CD4-positive, alpha-beta T cell treated with Interleukin-4 for 1 hour (primary cell): ENCODE measurements at places on chromosomes 2 and 18.

DNA sequence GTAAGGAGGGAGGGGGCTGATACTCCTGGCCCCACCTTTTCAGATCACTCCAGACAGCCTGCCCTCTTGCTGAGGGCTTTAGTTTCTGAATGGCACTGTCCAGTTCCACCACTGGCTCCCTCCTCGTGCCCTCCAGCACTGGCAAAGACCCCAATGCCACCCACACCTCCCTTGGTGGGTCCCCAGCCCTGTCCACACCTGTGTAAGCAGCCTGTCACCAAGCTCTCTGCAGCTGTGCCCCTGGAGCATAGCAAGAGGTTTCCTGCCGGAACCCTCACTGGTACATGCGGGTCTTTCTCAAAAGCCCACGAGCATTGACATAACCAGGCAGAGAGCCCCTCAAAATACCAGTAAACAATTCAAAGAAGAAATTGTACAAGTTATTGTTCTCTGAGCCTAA is 17.6 kb upstream of the KIF1A start:
- DNase-seq, result no peak

GRCh38 chr2:157364257-157364974 is 38.8 kb upstream of the ERMN start:
- DNase-seq, result no peak

GRCh38 chr18:79382681-79383387 is 12.9 kb upstream of the NFATC1 start:
- no peak for DNase-seq

DNA sequence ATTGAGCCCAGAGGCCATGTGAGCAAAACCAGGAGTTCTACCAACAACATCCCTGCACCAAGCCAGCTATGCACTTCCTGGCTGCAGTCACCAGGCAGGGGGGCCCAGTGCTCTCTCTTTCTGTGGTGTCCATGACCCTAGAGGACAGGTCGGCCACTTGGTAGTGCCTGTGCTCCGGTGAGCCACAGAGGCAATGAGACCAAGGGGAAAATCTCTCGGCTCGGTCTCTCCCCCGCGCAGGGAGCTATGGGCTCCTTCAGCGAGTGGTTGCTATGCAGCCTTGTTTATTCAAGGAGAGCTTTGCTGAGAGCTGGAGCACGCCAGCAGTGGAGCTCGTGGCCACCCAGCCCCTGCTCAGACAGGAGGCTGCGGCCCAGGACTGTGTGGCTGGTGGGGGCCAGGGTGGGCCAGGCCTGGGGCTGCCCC is at the start of gene TOGARAM2:
TSS of gene TOGARAM2 (plus strand) at position 283 of the 426 bp plus-strand sequence. CDS start 13,537 bp downstream, outside the sequence.
- no peak for DNase-seq

DNA sequence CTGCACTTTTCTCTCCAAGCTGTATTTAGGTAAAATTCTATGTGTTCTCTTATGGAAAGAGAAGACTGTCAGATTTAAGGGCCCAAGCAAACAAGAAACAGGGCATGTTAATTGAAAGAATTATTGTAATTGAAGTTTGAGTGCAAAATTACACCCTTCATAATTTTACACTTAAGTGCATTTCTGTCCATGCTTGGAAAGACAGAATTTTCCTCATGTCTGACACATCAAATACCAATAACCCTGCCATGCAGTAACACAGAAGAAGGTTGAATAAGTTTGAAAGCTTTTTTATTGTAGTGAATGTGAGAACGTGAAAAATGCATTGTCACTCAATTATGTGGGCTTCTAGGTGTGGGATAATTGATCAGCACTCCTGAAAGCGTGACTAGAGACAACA is 52.9 kb upstream of the PARD3B start:
- DNase-seq, result no peak

- no peak for DNase-seq
Observed at GRCh38 chr2:203578759-203579643, 43.9 kb upstream of the RAPH1 start.
